Naive thymus-derived CD4-positive, alpha-beta T cell (primary cell): ENCODE measurements at places on chromosomes 5 and 9.

GRCh38 chr9:95047452-95048224 lies 269.9 kb downstream of the FANCC start:
- DNase-seq, result no peak

GRCh38 chr5:1209489-1209852 lies 8.1 kb downstream of the SLC6A19 start:
- DNase-seq, result no peak

- no peak for DNase-seq
These were observed 364.1 kb upstream of the SLC30A5 start for GRCh38 chr5:68729678-68730077.

DNA sequence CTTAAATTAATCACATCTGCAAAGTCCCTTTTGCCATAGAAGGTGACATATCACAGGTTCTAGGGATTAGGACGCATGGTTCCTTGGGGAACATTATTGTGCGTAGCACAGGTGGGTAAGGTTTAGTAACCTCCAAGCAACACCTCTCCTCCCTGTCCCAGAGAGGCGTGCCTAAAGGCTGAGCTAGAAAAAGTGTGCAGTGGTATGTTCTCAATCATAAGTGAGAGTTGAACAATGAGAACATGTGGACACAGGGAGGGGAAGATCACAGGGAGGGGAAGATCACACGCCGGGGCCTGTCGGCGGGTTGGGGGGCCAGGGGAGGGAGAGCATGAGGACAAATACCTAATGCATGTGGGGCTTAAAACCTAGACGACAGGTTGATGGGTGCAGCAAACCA lies 14.9 kb downstream of the DAB2IP start:
- DNase-seq, result no peak

DNA sequence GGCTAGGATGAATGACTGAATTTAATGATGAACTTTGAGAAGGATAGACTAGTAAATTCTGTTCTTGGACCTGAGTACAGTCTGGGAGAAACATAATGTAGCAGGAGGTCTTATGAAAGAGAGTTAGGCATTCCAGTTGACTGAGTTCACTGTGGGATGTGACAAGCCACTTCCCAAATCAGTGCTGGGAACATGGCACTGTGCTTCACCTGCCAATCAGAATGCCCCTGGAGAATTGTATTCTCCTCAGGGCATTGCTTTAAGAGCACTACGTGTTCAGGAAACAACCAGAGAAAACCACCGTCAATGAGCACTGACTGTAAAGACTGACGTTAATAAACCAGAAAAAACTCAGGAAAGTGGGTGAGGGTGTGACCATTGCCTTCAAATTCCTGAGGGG lies 1.2 kb downstream of the CCDC107 start:
- no peak for DNase-seq
